ENCODE measurements at places on chromosomes 3 and 15.

- no peak for DNase-seq
Observed at GRCh38 chr3:148532326-148532725, 165.4 kb upstream of the AGTR1 start.

DNA sequence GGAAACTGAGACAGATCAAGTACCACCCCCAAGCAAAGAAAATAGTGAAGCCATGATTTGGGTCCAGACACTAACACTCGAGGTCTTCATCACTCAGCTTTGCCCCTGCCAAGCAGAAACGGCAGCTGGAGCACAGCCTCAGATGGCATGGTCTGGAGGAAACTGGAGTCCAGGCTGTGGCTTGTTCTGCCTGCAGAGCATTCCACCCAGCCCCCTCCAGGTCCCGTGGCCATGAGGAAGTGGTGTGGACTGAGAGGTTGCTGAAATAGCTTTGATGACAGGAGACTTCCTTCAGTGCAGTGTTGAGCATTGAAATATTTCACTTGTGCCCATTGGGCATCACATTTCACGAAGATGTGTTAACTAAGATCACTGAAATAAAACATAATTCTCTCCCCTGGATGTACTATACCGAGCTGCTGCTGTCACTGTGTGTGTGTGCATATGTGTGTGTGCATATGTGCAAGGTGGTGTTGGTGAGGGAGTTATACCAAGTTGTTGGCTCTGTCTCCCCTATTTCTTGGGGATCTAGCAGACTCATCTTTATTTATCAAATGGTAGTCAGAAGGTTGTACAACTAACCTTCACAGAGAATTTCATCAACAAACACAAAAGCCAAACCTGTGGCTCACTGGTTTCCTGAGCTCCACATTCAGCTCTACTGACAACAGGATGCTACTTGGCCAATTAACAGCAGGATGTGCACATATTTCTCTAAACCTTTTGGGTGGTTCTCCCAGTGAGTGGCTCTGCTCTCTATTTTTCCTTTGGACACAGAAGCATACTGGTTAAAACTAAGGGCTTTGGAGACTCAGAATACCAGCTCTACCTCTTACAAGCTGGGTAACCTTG, 660.1 kb upstream of the CFAP20DC start:
- peak; percentile 3 for DNase-seq

- DNase-seq = no peak
Observed at GRCh38 chr3:52544937-52545336, 8.5 kb downstream of the UQCC5 start.

GRCh38 chr15:68249058-68249713, 19.7 kb upstream of the CLN6 start:
- no peak for DNase-seq

DNA sequence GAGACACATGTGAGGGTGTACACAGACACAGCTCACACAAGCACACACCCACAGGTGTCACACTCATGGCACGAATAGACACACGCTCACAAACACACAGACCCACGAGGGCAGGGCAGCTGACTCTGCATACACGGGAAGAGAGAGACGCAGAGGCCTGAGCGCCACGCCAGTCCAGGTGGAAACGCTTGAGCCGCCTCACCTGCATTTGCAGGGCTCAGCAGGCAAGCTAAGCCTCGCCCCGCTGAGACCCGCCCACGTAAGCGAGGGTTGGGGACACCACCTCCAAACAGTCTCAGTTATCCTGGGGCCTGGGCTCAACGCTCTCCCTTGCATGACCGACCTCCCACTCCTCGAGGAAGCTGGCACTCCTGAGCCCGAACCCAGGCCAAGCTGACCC, 73.2 kb downstream of the TLE3 start:
- DNase-seq = no peak

DNA sequence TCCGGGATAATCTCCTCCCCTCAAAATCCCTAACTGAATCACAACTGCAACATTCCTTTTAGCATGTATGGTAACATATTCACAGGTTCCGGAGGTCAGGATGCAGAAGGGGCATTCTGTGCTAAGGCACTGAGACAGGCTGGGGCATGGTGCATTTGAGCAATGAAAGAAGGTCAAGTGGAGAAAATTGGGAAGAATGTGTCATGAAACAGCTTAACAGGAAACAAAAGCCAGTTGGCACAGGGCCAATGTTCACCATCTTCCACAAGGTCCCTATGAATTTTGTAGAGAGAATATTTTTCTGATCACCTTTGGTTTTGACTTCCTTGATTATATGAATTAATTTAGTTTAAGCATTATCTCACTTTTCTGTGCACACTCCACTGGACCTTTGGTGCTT, 587.7 kb upstream of the NR2F2 start:
- DNase-seq = no peak
